ENCODE measurements at places on chromosomes 4 and X. TPM values are rescaled to one million over a fixed set of nuclear protein-coding genes. Genes with fewer than 3 reads are reported as not detected.

DTHD1 gene
- 7.4 TPM for total RNA-seq

SEL1L3 gene
- total RNA-seq: 70.6 TPM

SHOX gene
- 0.23 TPM for total RNA-seq

PLRG1 gene
- 74.3 TPM for total RNA-seq

FUNDC1 gene
- total RNA-seq: 19.1 TPM

Data from diencephalon (tissue), 1 donor.